ENCODE measurements at places on chromosomes 12 and 14.

GRCh38 chr12:52992699-52993557 lies 13.3 kb upstream of the EIF4B start:
- no peak for DNase-seq

DNA sequence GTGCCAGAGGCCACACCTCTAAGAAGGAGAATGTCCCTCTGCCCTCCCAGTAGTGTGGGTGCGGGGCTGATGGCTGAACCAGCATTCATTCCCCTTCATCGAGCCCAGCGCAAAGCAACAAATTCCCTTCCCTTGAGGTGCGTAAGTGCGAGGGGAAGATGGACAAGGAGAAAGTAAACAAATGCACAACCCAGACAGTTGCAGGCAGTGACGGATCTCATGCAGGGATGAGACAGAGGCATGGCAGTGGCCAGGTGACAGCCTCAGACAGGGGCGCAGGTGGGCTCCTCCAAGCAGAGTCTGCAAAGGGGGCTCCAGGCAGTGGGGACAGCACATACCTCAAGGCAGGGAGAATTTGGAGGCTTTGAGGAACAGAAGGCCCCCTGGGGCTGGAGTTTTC lies 2.3 kb upstream of the MYL2 start:
- DNase-seq: no peak

- DNase-seq: no peak
These were observed 44.7 kb downstream of the NOC4L start for GRCh38 chr12:132188916-132189325.

GRCh38 chr12:106871477-106871876 lies 84.2 kb upstream of the TMEM263 start:
- DNase-seq: no peak

DNA sequence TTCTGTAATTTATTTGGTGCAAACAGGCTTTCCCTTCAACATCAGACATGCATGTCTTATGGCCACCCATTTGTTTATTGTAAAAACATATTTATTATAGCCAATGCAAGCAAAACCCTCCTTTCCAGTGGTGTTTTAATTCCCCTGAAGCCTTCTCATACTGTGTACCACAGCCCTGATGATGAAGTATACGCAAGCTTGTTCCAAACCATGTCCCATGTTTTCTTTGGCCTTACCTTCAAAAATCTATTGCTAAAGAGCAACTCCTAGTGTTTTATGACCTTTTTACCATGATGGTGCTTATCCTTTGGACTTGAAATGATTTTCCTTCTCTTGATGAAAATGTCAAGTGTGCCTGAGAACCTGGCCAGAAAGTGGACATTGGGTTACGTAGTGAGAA lies 85.9 kb upstream of the CCDC91 start:
- no peak for DNase-seq

- DNase-seq: no peak
These were observed 277.7 kb downstream of the VRK1 start for GRCh38 chr14:97074856-97075255.

DNA sequence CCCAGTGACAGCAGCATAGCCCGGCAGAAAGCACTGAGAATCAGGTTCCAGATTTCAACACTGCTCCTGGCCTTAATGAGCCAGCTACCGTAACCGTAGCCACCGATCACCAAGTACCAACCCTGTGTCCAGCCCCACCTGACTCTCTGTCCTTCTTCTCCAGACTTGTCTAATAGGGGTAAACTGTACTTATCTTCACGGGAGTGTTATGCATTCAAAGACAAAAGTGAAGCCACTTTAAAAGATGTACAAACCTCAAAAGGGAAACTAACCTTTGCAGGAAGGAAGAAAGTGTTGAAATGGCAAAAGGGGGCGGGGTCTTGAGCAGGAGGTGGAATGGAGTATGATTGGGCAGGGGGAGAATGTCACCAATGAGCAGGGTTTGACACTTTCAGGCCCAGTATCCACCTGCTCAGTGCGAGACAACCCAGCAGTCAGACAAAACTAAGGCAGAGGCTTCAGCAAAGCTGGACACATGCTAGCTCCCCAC lies 226.1 kb downstream of the CHST11 start:
- peak; percentile 92 for DNase-seq

DNA sequence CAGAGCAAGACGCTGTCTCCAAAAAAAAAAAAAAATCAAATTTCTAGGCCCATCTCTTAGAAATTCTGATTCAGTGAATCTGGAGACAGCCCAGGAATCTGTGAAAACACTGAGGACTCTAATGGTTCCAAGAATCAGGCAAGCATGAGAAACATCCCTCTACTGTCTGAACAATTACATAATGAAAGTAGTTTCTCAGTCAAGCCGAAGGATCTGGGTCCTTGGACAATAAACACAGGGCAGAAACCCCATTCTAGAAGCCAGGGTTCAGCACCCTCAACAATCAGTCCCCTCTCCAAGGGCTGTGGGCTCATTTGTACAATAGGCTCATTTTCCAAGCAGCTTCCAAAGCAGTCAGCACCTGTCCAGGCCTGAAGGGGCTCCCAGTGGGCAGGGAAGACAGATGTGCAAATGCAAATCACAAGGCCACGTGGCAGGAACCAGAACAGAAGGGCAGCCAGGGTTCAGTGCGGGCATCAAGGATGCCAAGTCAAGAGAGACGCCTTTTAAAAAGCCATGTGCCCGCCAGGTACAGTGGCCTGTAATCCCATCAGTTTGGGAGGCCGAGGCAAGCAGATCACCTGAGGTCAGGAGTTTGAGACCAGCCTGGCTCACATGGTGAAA lies 96.1 kb downstream of the KSR2 start:
- no peak for DNase-seq

DNA sequence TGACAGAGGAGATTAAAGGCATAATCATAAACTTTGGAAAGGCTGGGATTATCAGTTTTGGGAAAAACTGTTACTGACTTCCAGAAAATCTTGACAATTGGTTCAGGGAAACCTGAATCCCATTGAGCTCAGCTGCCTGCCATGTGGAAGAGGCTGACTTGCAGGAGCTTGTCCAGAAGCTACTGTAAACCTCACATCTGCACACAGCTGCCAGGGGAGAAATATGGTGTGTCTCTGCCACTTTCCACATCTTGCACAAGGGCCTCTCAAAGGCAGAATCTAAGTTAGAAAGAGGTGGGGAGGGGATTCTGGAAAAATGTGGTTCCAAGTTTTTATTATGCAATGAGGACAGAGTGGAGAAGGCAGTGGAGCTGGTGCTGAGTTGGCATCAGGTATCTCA lies 8.7 kb upstream of the BHLHE41 start:
- DNase-seq: no peak

GRCh38 chr12:117328556-117329100 lies 32.8 kb downstream of the NOS1 start:
- DNase-seq: no peak

GRCh38 chr12:63397807-63398206 lies 246.8 kb upstream of the AVPR1A start:
- no peak for DNase-seq

DNA sequence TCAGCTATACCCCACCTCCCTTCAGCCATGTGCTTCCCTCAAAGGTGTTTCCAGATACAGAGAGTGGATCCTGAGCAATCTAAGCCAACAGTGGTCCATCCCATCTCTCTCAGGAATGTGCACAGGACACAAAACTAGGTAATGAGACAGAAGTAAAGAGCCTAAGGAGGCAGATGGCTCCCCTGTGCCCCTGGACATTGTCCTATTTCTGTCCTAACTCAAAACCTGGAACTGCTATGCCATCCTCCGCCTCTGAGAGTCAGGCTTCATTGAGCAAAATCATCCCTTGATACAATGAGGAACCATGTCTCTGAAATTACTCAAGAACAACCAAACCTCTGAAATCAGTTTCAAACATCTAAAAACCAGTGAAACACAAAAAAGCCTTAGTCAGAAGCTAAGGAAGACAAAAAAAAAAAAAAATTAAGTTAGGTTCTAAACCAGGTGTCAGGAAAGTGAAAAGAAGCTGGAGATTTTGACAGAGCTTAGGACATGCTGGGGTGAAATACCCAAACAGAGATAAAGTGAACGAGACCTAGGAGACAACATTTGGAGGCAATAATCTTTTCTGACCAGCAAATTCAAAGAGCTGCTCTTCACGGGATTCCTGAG lies 200.3 kb upstream of the PLEKHG7 start:
- DNase-seq: peak; percentile 70

GRCh38 chr12:45737638-45738037 lies 8.1 kb downstream of the ARID2 start:
- DNase-seq: no peak

All from activated CD4-positive, alpha-beta T cell treated with anti-CD3 and anti-CD28 coated beads, Interleukin-2, Interleukin-6, amounts not matched to agents 100 ng/mL and 50 ng/mL, durations not matched to agents 16 hours and 8 hours (primary cell).